ENCODE measurements at places on chromosomes 1 and 21.

- no peak for DNase-seq
Observed at GRCh38 chr1:157147906-157148700, 9.9 kb upstream of the ETV3 start.

DNA sequence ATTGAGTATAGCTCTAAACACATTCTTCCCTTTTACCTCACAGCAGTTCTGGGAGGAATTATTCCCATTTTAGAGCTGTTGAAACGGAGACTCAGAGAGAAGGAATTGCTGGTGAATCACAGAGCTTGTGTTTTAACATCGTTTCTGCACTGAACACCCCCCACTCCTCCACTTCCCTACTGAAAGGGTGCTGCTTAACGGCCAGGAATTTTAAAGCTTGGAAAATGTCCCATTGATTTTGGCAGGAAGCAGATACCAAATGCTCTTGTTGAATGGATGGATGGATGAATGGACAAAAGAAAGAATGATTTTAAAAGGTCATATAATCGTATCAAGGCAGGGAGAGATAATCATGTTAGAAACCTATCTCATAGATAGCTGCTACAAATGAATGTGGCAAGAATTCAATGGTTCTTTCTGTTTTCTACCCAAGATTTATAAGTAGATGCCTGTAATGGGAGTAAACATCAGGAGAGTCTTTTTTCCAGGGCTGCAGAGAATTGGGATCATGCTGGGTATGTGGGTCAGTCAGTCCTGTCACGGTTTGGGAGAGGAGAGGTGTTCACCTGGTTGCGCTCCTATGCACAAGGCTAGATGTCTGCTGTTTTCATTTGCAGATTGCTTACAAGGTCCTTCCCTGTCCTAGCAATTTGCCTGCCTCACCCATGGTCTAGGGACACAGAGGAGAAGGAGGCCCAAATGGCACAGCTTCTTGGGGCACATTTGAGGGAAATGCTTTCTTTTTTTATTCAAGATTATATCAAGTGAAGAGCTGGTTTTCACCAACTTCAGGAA is 19.0 kb downstream of the FAM163A start:
- no peak for DNase-seq

DNA sequence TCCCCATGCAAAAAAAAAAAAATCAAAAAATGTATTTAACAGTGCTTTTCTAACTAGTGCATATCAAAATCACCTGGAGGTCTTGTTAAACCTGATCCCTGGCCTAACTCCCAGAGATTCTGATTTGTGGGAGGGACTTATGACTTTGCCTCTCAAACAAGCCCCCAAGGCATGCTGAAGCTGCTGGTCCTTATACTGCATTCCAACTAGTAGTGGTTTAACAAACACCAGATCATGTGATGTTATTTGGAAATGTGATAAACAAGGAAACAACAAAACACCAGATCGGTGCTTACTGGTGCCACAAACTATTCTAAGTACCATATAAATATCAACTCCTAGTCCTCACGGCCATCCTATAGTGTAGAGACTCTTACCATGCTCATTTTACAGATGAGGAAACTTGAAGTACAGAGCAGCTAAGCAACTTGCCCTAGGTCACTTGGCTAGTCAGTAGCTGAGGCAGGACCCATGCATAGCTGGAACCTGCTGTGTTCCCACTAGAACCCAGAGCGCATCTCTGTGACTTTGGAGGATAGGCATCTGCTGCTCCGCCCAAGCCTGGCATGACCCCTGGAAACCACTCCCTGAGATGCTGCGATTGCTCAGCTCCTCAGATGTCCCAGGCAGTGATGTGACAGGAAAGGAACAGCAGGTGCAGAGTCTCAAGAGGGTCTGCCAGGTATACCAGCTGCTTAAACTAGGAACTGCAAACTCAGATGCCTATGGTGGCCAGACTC is 38.1 kb downstream of the SOX13 start:
- no peak for DNase-seq

GRCh38 chr1:2299131-2299627 is 71.1 kb downstream of the SKI start:
- DNase-seq = no peak

GRCh38 chr1:75990686-75991085 is 58.5 kb upstream of the ASB17 start:
- no peak for DNase-seq

GRCh38 chr1:154556422-154556821 is 2.0 kb downstream of the UBE2Q1 start:
- DNase-seq = no peak

- no peak for DNase-seq
Observed at GRCh38 chr1:236515443-236515958, 8.3 kb upstream of the LGALS8 start.

All from iPS-NIHi11 (cell line).